Thoracic aorta (tissue), 2 donors: ENCODE measurements at places on chromosomes 13 and 19.

- no peak for DNase-seq
Observed at GRCh38 chr19:35715981-35716800, 1.6 kb upstream of the KMT2B start.

- DNase-seq = no peak
Observed at GRCh38 chr13:114268344-114269280, 12.8 kb upstream of the UPF3A start.

GRCh38 chr19:1063909-1064660 lies 2.9 kb upstream of the ARHGAP45 start:
- no peak for DNase-seq

- DNase-seq = no peak
Observed at GRCh38 chr13:42333613-42334328, 61.8 kb downstream of the AKAP11 start.

DNA sequence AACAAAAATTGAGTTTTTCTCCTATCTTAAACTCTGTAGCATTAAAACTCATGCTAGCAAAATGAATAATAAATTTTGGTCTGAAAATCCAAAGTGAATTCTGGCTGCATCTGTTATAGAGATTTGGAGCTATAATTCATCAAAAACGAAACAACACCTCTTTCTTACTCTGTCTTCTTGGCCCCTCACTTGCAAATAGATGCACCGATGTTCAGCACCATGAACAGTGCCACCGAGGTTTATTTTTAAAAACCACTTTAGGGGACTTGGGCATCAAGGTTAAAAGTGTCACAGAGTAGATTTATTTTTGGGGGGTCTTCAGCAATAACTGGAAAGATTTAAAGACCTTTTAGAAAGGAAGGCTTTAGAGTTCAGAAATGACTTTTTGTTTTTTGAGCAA lies 26.1 kb upstream of the EID2 start:
- no peak for DNase-seq

DNA sequence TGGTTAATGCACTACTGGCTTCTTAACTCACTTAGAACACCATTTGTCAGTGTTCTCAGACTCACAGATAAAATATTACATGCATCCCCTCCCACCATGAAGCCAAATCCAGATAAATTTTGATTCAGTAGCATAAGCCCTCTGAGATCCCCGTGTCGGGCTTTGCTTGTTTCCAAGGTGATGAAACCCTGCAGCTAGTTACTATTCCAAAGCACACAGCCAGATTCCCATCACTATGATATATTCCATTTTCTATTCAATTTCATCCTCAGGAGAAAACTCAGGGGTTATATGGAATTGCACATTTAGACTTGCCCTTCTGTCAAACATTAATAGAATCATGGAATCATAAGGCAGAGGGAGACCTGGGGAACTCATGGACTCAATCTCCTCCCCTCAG lies 9.4 kb upstream of the FAM124A start:
- DNase-seq = no peak

DNA sequence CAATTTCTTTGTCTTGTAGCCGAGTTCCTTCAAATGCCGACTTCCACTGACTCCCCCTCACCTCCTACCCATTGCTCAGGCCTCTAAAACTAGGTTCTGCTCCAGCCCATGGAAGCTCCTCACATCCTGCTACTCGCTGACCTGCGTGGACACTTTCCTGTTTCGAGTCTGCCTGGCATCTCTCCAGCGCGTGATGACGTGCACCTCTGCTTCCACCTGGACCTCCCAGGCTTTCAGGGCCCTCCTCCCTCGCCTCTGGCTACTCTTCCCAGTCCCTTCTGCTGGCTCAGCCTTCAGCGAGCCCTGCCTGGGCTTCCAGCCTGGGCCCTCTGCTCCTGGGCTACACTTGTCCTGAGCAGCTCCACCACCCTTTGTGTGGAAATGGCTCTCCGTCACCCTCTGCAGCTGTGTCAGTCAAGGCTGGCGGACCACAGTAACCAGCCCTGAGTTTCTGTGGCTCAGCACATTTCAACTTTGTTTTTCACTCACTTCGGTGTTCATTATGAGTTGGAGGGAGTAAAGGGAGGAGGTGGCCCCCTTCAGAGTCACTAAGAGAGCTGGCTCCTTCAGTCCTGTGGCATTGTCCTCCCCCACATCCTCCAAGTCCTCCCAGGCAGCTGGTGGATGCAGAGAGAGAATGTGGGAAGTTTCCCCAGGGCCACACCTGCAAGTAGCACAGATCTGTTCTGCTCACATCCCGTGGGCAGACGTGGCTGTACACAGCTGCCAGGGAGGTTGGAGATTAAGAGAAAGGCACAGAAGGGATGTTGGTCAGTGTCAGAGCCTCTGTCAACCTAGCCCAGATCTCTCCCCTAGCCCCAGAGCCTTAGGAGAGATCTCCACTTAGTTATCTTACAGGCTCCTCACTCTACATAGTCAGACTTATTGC lies 49.4 kb downstream of the SERP2 start:
- DNase-seq = no peak

GRCh38 chr19:572743-573518 lies 535 bp downstream of the BSG start:
- no peak for DNase-seq

DNA sequence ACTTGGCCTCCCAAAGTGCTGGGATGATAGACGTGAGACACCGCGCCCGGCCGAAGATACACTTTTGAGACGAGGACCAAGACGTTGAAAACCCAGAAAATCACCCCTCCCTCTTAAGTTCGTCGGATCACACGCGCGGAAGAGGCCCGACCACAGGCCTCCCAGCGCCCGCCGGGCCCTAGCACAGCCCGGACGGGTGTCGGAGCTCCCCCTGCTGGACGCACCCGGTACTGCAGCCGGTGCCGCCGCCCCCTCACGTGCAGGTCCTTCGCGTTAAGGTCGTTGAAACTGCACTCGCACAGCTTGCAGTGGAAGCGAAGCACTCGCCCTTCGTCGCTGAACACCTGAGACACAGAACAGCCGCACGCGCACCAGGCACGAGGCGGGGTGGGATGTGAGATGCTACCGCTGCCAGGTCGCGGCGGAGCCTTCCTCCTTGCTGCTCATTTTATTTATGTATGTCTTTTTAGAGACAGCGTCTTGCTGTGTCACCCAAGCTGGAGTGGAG lies 35.7 kb upstream of the MATK start:
- DNase-seq = no peak

DNA sequence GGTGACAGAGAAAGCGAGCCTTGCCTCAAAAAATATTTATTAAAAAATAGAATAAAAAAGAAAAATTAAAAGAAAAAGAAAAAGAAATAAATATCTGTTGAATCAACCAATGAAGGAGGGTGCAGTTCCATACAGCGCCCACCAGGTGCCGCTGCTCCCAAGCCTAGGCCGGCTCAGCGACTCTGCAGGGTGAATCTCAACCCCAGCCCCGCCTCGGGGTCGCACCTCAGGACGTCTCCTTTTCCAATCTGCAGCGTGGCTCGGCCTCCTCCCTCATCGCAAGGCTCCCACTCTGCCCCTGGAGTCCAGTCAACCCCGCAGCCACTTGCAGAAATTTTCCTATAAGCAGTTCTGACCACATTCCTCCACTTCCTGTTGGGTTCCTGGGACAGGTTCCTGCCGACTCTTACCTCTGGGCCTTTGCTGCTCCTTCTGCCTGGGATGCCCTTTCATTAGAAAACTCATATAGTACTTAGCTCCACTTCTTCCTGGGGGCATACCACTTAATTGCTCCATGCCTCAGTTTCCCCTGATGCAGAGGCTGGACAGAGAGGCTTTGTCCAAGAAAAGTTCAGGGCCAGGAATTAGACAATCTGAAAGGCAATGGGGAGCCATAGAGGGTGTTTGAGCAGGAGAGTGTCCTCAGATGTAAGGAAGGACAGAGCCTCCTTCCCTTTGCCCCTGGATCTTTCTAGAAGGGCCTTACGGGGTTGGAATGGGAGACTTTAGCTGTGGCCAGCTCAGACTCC lies 24.3 kb downstream of the NFILZ start:
- no peak for DNase-seq

DNA sequence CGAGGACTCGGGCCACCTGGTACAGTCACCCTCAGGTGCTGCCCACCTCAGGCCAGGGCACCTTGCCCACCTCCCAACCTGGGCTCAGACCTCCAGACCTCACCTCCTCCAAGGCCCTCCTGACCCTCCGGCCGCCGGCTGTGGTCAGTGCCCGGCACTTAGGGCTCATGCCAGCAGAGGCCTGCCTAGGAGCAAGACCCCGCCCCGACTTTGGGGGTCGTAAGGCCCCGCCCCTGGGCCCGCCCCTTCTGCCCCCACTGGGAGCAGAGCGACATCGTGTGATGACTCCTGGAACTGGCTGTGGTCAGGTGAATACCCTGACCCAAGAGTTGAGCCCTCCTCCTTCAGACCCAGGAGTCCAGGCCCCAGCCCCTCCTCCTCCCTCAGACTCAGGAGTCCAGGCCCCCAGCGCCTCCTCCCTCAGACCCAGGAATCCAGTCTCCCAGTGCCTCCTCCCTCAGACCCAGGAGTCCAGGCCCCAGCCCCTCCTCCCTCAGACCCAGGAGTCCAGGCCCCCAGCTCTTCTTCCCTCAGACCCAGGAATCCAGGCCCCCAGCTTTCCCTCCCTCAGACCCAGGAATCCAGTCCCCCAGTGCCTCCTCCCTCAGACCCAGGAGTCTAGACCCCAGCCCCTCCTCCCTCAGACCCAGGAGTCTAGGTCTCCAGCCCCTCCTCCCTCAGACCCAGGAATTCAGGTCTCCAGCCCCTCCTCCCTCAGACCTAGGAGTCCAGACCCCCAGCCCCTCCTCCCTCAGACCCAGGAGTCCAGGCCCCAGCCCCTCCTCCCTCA lies at the start of gene SBK2:
TSS of gene SBK2 (minus strand) at position 183 of the 790 bp plus-strand sequence. CDS start 839 bp downstream, outside the sequence.
- DNase-seq = no peak

- no peak for DNase-seq
Observed at GRCh38 chr19:28324275-28325060, 888.5 kb downstream of the UQCRFS1 start.

- no peak for DNase-seq
Observed at GRCh38 chr19:10122045-10122444, 2.3 kb upstream of the EIF3G start.

- no peak for DNase-seq
Observed at GRCh38 chr13:26372747-26373146, 118.8 kb downstream of the CDK8 start.

GRCh38 chr13:113466383-113466782 lies 13.1 kb upstream of the ADPRHL1 start:
- no peak for DNase-seq

- no peak for DNase-seq
Observed at GRCh38 chr13:51269039-51269438, 46.8 kb downstream of the FAM124A start.

- DNase-seq = no peak
Observed at GRCh38 chr13:102771298-102772041, 2.1 kb downstream of the TEX30 start.

DNA sequence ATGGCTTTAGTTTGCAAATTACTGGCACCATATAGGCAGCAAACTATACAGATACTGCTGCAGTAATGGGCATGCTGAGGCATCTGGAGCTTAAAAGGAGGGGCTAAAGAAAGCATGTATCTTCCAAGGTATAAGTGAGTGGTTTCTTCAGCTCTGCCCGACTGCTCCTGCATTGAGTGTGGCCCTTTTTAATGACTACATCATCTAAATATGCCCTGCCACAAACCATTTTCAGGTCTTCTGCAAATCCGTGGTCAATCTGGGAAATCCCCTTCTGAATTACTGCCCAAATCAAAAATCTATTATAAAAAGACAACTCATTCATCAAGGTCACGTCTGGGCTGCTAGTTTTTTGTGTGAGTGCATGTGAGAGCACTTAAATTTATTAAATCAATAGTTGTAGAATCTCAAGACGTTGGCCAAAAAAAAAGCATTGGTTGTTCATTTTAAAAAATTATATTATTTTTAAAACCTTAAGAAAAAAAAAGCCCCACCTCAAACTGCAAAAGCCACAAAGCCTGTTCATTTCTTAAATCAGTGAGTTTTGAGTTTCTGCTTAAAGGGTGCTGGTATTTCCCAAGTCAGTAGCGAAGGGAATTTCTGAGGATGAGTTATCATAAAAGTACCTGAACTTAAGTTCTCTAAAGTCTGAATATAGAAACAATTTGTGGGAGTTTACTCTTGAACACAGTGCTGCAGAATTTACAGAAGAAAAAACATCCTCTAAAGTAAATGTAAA lies 16.3 kb downstream of the LCP1 start:
- DNase-seq = no peak

DNA sequence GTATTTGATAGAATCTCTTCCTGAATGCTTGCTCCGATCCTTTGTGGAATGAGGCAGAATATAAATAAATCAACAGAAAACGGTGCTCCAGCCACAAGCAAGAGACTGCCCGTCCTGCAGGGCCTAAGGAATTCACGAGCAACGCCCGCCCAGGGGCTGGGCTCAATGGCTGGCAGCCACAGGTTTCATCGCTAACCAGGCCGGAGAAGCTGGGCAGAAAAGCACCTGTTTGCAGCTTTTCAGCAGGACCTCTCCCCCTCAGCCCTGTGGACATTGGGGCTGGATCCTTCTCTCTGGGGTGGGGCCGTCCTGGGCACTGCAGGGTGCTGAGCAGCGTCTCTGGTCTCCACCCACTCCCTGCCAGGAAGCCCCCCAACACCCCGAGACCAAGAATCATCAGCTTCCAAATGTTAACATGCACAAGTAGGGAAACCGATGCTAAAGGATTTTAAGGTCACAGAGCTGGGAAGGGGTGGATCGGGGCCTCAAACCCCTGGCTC lies 102.5 kb downstream of the GADD45B start:
- DNase-seq = no peak

DNA sequence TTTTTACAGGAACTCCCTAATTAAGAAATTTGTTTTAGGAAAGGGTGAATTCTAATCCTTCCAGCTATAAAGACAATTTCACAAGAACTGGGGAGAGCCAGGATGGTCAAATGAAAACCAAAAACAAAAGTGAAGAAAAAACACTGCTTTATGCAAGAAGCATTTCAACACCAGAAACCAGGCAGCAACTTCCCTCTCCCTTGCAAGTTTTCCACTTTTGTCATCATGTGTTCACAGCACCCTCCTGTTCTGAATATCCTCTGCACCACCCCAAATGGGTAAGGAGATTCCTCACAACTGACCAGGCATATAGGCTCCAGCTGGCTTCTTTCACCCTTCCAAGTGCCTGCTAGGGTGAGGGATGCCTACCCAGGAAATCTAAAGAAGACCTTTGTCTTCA lies 328.1 kb downstream of the TBC1D4 start:
- no peak for DNase-seq

GRCh38 chr13:59774491-59774971 lies 389.2 kb downstream of the DIAPH3 start:
- DNase-seq = no peak

- DNase-seq = no peak
Observed at GRCh38 chr13:103178986-103179943, 113.0 kb upstream of the SLC10A2 start.
